Endothelial cell (in vitro differentiated cells): ENCODE measurements at places on chromosomes 3 and 15.

- DNase-seq = peak; percentile 43
Observed at GRCh38 chr15:45522328-45523165, at the start of gene SLC30A4. SLC30A4 (minus strand) TSS chr15:45522755; CDS start chr15:45522354, 401 bp downstream.

DNA sequence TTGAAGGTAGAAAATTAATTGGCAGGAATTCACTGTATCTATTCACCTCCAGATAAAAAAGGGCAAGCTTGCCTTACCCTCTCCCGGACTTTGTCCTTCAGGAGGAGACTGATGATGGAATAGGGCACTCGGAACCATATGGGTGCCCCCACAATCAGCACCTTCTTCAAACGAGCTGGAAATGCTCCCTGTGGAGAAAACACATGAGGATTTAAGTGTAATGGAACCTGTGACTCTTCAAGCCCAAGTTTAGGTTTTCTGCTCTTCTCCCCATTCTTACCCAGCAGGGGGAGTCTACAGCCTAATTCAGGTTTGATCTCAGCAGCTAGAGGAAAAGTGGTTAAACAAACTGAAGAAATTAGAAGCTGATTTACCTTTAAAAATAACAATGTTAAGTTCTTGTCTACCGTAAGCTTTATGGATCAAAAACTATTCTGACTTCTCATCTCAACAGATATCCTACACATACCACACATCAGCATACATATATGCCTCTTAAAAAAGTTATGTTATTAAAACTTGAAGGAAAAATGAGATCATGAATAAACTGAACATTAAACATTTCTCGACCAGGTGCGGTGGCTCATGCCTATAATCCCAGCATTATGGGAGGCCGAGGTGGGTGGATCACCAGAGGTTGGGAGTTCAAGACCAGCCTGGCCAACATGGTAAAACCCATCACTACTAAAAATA is 57.5 kb upstream of the SIN3A start:
- peak; percentile 6 for DNase-seq

- DNase-seq = no peak
Observed at GRCh38 chr3:46536758-46537157, 29.3 kb downstream of the LRRC2 start.

GRCh38 chr15:101499863-101500713 is 10.6 kb upstream of the PCSK6 start:
- DNase-seq = no peak

- no peak for DNase-seq
Observed at GRCh38 chr15:99504823-99505551, 60.8 kb upstream of the MEF2A start.
